ENCODE measurements at places on chromosomes 13 and 19. TPM values are rescaled to one million over a fixed set of nuclear protein-coding genes. Genes with fewer than 3 reads are reported as not detected.

The KANK2 gene
- polyA plus RNA-seq = 128 TPM

- DNase-seq = no peak
These were observed 93.3 kb downstream of the PIBF1 start for GRCh38 chr13:72875233-72875632.

DNA sequence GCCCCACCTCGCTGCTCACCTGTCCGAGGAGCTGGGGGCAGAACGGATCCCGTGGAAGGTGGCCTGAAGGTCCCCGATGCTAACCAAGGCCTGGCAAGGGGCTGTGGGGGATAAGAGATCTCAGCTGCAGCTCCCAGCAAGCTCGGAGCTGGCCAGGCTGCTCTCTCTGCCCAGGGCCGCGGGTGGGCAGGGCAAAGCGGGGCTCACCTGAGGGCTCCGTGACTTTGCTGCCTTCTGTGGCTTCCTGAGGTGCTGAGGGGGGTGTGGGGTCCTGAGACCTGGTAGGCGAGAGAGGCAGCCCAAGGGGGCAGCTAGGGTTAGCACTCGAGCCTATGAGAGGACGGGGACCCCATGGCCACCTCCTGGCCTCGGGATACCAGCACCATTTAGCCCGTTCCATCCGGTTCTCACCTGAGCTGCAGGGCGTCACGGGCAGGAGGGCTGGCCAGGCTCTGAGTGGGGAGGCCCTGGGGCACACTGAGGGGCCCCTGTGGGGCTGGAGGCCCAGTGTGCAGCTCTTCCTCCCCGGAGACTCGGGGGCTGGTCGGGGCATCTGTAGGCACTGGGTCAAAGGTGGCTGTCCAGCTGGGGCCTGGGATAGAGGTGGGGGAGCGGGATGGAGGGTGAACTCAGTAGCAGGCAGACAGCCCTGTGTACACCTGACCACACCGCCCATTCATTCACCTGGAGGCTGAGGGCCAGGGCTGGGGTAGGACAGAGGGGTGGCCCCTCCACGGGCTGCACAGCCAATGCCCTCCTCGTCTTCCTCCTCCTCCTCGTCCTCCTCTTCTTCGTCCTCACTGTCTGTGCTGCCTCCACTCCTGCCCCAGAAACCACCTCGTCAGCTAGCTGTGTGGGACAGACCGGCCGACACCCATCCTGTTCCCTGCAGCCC, 3.1 kb upstream of the TMEM86B start:
- no peak for DNase-seq

- no peak for DNase-seq
These were observed 34.8 kb upstream of the TMEM255B start for GRCh38 chr13:113724016-113724758.

DNA sequence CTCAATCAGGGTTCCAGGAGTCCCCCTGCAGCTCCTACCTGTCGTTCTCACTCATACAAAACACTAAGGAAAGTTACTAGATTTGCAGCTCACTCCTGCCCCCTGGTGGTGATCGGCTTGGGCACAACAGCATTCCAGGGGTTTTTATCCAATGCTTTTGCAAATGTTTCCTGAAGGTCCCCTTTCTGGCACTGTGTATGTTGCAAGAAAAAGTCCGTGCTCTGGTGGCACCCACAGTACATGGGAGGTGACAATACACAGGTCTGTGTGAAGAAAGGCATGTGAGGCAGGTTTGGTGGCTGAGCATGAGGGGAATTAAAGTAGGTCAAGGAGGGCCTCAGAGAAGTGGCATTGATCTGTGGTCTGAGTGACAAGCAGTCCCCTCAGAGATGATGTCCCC, 8.6 kb upstream of the TYK2 start:
- DNase-seq = peak; percentile 68

- DNase-seq = no peak
These were observed 25.7 kb upstream of the SHKBP1 start for GRCh38 chr19:40550951-40551350.

- DNase-seq = no peak
These were observed 5.1 kb upstream of the ZNF77 start for GRCh38 chr19:2949939-2950285.

DNA sequence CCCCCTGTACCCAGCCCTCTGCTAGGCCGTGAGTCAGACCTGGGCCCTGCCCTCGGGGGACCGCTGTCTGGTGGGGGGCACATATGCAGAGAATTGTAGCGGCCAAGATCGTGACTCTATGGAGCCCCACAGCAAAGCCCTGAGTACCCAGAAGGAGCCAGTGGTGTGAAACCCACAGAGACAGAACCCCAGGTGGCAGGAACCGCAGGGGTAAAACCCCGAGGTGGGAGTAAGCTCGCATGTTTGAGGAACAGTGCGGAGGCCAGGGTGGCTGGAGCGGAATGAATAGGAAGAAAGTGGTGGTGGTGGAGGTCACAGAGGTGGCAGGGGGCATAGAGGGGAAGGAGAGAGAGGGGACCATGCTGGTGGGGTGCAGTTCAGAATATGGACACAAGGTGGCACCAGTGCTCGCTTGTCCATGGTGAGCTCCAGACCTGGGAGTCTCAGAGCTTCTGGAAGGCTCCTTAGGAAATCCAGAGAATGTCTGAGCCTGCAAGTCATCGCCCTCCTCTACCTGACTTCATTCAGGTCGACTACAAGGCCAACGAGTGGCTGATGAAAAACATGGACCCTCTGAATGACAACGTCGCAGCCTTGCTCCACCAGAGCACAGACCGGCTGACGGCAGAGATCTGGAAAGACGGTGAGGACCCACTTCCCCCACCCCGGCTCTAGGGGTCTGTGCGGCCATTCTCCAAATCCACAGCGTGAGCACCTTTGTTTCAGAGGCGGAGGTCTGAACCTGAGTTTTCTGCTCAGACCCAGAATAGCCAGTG, 48.9 kb downstream of the MYH14 start:
- DNase-seq = no peak

Data from left renal cortex interstitium (tissue), 4 donors.